IPS DF 19.7 (cell line): ENCODE measurements at places on chromosomes 11 and 22.

GRCh38 chr11:131934006-131934405, 563.6 kb downstream of the NTM start:
- DNase-seq = no peak

GRCh38 chr11:34052608-34053160, 1.2 kb downstream of the CAPRIN1 start:
- no peak for DNase-seq

DNA sequence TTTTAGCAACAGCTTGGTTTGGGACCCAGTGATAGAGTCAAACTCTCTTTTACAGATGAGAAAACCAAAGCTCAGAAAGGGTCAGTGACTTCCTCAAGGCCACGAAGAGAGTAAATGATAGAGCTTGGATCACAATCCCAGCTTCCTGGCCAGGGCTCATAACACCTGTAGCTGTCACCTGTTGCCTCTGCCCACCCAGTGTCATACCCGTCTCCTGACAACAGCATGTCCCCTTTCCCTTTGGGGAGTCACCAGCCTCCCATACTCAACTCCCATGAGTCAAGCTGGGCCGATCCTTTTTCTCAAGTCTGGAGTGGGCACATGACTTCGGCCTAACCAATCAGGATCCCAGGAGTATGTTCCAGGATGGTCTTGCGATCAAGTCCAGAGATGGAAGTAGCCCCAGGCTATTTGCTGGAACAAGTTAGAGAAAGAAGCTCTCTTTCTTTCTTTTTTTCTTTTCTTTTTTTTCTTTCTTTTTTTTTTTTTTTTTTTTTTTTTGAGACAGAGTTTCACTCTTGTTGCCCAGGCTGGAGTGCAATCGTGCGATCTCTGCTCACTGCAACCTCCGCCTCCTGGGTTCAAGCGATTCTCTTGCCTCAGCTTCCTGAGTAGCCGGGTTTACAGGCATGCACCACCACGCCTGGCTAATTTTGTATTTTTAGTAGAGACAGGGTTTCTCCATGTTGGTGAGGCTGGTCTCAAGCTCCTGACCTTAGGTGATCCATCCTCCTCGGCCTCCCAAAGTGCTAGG, 27.8 kb upstream of the MYH9 start:
- DNase-seq = no peak

GRCh38 chr22:50677493-50678217, 5.0 kb downstream of the SHANK3 start:
- DNase-seq = no peak

GRCh38 chr11:35099278-35100012, 39.5 kb upstream of the CD44 start:
- no peak for DNase-seq

DNA sequence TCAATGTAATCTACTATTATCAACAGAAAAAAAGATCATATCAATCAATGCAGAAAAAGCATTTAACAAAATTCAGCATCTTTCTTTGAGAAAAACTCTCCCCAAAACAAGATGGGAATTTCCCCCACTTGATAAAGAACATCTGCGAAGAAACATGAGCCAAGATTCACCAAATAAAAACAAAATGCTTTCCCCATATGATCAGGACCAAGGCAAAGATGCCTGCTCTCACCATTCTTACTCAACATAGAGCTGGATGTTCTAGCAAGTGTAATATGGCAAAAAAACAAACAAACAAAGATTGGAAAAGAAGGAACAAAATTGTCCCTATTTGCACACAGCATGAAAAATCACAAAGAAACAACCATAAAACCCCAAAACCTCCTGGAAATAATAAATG, 23.4 kb downstream of the SHANK2 start:
- DNase-seq = no peak

- DNase-seq = no peak
These were observed 21.5 kb downstream of the PICALM start for GRCh38 chr11:86047275-86047991.

DNA sequence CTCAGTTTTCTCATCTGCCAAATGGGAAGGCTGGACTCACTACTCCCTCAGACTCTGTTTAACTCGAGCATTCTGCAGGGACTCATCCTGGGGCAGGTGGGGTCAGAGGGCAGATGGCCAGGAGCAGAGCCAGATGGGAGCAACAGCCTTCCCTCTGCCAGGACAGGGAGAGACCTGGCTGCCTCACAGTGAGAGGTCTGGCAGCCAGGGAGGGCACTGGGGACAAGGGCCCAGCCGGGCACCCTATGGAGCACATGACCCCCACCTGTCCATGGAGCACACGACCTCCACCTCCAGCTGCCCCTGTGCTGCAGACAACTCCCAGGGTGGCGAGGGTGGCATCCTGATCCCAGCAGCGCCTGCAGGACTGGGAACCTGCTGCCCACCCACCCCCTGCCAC, 67.4 kb downstream of the IGLL1 start:
- DNase-seq = no peak

DNA sequence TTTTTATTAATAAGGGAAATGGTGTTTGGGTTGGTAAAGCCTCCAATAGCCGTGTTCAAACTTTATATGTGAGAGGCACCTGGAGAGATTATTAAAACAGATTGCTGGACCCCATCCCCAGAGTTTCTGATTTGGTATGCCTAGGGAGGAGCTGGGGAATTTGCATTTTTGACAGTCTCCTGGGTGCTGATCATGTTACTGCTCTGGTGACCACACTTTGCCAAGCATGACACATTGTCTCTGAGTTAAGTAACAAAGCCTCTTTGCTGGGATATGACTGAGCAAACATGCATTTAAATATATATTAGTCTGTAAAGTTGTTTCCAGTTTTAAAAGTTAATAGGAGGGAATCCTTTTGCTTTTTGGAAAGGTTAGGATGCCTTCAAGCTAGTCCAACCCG, 140.4 kb downstream of the NAV2 start:
- DNase-seq = no peak

DNA sequence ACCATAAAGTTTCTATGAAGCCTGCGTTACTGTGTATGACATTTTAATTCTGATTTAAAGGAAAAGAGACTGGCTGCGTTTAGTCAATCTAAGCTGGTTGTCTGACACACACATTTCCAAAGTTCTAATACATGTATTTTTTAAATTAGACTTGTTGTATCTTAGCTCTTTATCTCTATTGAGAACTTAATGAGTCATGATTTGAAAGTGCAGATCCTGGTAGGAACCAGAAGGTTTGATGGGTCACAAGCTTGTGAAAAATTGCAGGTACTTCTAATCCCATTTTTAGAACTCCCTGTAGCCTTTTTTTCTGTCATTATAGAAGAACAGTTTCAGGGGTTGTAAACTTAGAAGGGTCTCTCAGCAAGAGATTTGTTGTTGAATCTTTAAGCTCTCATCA, 210.3 kb downstream of the DDX10 start:
- no peak for DNase-seq

GRCh38 chr22:34951212-34951611, 114.7 kb upstream of the ISX start:
- DNase-seq = no peak
